Fibroblast of skin of right quadriceps (primary cell): ENCODE measurements at places on chromosomes 7 and 10.

DNA sequence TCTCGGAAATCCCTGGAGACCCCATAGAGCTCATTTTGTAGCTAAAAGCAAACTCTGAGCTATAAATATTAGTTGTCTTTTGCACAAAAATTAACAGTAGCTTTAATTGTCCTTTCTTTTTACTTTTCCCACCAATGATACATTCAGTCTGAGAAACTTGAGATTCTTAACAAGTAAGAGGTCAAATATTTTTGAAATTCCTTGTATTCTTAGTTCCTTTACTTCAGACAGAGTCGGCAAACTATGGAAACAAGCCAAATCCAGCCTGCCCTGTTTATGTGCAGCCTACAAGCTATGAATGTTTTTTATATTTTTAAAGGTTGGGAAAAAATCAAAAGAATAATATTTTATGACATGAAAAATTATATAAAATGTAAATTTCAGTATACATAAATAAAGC is 146.6 kb downstream of the CTNNA3 start:
- peak; percentile 45 for DNase-seq

GRCh38 chr7:26724795-26725194 is 139.6 kb downstream of the SKAP2 start:
- no peak for DNase-seq

DNA sequence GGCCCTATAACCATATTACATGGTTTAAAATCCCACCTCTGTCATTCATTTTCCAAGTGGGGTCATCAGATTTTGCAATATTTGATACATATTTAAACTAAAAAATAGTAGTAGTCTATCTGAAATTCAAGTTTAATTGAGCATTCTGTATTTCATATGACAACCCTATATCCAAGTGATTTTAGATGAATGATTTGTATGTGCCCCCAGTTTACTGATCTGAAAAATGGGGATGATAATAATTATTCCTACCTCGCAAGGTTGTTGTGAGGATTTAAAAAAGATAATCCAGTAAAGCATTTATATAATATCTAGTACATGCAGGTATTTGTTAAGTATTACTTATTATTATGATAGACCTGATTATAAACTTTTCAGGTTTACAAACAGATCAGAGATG is 84.6 kb downstream of the ARHGAP21 start:
- no peak for DNase-seq

DNA sequence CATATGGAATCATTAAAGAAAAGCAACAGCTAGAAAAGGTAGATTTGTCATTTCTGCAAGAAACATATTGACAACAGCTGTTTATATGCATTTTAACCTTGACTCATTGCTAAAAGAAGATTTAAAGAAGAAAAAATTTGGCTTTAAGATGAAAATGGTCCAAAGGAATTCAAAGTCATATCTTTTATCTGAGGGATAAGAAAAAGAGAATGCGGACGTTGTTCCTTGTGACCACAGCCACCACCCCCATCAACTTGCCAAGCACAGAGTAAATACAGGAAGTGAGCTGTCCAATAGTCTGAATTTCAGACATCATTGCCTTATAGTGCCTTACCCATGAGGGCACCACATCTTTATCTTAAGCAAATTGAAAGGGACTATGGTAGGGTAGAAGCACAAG is 7.3 kb upstream of the CRPPA start:
- DNase-seq: peak; percentile 83

DNA sequence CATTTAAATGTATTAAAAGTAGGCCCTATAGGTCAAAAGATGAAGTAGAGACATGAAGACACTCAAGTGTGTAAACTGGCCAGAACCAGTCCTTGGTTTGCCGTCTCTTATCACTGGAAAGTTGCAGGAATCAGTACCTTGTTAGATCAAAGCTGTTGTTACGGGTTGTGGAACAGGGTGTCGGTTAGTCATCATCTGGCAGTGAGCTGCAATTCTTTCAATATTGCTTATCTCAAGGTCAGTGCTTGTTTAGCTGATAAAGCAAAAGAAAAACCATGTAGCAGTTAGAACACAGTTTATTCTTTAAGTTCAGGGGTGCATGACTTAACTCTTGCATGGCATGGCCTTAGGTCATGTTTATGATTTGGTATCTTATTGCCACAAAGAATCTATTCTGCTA is 10.0 kb upstream of the SLC13A1 start:
- DNase-seq: no peak

- DNase-seq: peak; percentile 89
These were observed 117.4 kb downstream of the TES start for GRCh38 chr7:116327752-116328151.

GRCh38 chr7:121954803-121955202 is 81.8 kb downstream of the PTPRZ1 start:
- peak; percentile 52 for DNase-seq

DNA sequence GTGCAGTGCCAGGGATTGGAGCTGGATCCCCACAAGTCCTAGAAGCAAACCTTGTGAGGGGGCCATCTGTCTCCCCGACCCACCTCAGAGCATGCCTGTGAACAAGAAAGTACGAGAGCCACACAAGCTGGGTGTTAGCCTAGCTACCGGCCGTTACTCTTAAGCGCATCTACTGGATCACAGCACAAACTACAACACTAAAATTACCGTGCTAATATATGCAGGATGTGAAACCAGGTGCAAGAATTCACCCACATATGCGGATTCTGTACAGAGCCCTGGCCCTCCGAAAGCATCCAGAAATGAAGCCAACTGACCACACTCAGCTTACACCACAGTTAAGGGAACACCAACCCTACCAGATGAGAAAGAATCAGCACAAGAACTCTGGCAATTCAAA is 16.0 kb upstream of the PRSS1 start:
- no peak for DNase-seq

DNA sequence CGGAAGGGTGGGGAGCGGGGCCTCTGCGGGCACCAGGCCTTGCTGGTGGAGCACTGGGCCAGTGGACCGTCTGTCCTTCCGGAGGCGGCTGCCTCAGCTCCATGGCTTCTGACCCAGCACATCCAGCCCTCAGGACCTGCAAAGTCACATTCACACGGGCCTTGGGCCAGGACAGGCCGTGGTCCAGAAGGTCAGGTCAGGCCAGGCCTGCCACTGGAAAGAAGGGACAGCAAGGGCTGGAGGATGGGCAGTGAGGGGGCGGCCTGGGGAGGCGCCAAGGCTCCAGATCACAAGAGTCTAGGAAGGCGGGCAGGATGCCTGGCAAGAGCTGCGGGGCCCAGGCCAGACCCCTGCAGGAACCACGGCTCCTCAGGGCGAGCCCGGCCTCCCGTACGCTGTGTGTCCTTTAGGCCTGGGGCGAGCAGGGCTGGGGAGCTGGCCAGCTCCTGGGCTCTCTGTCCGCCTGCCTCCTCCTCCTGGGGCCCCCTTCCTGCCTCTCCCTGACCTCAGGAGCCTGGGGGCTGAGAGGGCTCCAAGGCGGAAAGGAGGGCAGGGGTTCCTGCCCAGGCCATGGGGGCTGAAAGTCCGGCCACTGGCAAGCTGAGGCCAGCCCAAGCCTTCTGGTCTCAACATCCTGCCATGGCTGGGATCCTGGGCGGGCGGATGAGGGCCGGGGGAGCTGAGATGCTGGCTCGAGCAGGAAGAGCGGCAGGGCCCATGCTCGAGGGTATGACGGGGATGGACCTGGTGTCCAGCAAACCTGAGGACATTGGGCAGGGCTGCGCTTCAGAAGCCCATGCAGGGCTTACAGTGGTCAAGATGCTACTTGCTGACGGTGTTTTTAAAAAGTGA is 225.8 kb downstream of the ELFN1 start:
- no peak for DNase-seq

GRCh38 chr10:52883996-52884871 is 111.7 kb upstream of the MBL2 start:
- peak; percentile 58 for DNase-seq

DNA sequence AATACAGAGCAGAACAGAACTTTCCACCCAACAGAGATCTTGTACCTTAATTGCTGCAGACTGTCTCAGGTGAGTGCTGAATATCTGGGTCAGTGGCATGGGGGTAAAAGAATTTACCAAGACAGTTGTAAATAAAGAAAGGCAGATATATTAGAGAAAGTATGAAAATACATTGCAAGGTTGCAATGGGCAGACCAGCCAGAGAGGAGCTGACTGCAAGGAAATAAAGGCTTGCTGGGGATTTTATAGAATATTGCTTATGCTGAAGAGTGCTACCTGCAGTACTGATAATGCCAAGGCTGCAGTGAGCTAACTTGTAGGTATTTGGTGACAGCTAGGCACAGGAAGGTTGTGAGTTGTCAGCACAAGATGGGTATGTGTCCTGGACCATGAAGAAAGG is 171.0 kb upstream of the TRIM24 start:
- DNase-seq: no peak

- DNase-seq: peak; percentile 74
These were observed 535.5 kb downstream of the GPAM start for GRCh38 chr10:111648046-111648445.

GRCh38 chr10:84341983-84342382 is 13.6 kb downstream of the CCSER2 start:
- DNase-seq: no peak

DNA sequence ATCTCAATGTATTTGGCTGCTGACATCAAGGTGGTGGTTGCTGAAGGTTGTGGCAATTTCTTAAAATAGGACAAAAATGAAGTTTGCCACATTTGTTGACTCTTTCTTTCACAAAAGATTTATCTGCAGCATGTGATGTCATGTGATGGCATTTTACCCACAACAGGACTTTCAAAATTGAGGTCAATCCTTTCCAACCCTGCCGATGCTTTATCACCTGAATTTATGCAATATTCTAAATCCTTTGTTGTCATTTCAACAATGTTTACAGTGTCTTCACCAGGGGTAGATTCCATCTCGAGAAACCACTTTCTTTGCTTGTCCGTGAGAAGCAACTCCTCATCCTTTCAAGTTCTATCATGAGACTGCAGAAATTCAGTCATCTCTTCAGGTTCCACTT is 40.6 kb upstream of the SLC16A12 start:
- DNase-seq: no peak

GRCh38 chr7:2863461-2864066 is 19.5 kb upstream of the GNA12 start:
- DNase-seq: peak; percentile 92

DNA sequence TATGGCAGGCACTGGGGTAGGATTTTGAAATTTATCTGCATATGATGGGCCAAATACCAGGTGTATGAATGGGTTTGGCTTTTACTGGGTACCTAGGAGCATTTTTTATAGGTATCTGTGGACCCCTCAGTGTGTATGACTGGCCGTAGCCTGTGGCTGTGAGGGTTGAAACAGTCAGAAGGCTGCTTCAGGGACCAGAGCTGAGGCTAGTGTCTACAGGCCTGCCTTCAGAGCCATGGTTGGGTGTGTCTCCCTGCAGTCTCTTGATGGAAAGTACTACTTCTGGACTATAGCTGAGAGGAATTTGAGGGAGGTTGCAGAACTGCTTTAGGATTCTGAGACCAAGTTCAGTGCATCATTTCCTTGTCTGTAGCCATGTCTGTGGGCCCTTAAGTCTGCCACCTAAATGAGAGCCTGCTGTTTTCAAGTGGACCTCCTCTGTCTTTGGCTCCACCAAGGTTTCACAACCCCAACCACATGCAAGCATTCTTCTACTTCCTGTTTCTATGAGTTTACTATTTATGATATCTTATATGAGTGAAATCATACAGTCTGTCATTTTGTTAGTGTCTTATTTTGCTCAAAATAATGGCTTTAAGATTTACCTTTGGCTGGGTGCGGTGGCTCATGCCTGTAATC is 19.9 kb upstream of the ZNF138 start:
- DNase-seq: no peak

GRCh38 chr10:98636921-98637329 is 190.2 kb upstream of the HPS1 start:
- no peak for DNase-seq

- peak; percentile 11 for DNase-seq
These were observed 18.6 kb downstream of the RABGEF1 start for GRCh38 chr7:66758950-66759628.

GRCh38 chr10:32629910-32630309 is 184.0 kb downstream of the CCDC7 start:
- DNase-seq: no peak

DNA sequence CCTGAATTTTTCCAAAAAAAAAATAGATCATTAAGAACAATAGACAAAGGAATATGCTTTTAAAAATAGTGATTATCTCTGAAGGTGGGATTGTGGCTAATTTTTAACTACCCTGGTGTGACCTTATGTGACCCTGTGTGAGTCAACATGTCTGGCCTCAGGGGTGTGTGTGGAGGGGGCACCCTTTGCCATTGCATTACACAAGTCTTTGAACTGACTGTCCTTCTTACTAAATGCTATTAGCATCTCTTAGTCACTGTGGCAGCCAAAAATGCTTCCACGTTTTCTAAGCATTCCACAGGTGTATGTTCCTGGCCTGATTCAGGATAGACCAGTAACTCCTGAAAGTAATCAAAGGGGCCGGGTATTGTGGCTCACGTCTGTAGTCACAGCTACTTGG is 175.4 kb downstream of the MGMT start:
- DNase-seq: no peak

- DNase-seq: no peak
These were observed 35.3 kb downstream of the FEZF1 start for GRCh38 chr7:122269241-122269640.

GRCh38 chr7:22872096-22872807 is 49.6 kb upstream of the TOMM7 start:
- no peak for DNase-seq

GRCh38 chr10:45378914-45379726 is 5.1 kb downstream of the ALOX5 start:
- DNase-seq: no peak

DNA sequence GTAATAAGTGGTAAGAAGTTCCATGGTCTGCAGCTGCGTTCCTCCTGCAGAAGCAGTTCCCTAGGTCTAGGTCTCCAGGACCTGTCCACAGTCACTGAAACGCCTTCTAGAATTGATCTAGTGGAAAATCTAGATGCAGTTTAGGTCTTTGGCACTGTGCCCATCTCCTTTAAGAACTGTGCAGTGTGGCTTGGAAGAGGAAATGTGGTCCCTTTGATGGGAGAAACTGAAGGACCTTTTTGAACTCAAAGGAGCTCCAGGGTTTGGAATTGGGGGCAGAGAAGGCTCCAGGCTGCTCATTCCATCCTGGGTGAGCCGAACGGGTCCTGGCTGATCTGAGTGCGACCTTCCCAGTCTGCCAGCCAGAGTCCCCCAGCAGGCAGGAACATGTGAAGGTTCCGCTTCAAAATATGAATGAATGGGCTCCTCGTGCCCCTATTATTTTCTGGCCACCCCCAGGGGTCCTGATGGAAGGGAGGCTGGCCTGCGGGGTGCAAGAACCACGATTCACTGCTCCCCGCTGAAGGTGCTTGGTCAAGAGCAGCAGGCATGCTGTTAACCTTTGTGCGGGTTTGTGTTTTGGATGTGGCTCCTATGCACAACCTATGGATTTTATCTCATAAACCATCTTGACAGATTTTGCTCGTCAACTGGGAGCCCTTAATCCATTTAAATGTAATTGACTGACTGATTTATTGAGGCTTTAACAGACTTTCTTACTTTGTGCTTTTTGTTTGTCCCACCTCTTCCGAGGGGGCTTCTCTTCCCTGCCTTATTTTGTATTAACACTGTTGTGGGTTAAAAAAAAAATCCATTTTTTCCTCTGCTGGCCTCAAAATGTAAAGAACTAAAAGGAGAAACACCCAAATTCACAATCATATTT is 36.7 kb downstream of the ZNF467 start:
- DNase-seq: no peak
